ENCODE measurements at places on chromosomes 3 and 15.

DNA sequence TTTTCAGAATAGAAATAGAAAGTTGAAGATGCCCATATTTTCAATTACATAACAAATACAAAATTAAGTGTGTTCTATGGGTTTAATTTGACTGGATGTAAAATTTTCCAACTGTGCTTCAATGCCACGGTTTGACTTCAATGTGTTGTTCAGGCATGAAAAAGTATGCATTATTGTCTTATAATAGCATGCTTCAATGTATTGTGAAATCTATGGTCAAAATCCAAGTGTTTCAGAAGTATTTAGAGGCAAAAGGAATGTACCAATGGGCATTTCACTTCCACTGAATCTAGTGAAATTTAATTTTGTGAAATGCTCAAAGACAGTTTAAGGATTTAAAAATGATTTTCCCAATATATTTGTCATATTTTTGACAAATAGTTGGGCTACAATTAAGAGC lies 16.0 kb downstream of the NEK10 start:
- no peak for DNase-seq

DNA sequence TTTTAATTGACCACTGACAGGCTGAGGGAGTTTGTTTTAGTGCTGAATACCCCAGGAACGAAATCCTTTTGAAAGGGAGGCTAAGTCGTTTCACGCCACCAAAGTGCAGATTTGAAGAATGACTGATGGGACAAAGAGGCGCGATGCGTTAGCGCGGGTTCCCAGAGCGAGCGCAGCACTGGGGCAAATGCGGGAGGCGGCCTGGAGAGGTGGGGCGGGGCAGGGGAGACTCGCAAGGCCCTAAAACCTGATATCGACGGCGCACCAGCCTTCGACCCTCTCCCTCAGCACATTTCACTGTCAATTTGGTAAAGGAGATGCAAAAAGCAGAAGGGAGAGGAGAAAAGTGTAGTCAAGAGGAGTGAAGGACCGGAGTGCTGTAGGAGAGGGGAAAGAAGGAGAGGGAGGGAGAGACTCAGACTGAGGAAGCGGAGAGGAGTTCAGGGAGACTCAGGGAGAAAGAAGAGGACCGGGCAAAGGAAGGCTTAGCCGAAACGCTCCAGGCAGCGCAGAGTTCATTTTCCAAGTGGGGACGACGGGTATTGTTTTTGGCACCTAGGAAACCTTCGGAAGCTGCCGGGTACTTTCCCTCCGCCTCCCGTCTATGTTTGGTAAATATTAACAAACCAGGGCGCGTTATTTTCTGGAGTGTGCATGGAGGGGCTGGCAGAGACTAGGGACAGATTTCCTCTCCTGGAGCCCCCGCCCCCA lies 3.8 kb upstream of the FOXB1 start:
- DNase-seq = no peak

DNA sequence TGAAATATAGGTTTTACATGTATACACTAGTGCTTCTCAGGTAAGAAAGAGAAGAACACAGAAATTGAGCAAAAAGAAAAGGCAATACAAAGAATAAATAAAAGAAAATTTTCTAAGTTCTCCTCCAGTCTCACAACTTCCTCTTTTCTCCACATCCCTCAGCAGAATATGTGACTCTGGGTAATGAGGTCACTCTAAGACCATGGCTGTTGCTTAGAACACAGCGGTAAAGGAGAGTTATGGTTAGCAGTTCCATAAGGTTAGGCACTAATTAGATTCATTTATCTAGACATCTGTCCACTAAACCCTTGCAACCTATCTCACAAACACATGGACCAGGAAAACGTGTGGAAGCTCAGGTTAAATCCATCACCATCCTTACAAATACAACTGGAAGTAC lies 47.9 kb downstream of the IGSF11 start:
- no peak for DNase-seq

DNA sequence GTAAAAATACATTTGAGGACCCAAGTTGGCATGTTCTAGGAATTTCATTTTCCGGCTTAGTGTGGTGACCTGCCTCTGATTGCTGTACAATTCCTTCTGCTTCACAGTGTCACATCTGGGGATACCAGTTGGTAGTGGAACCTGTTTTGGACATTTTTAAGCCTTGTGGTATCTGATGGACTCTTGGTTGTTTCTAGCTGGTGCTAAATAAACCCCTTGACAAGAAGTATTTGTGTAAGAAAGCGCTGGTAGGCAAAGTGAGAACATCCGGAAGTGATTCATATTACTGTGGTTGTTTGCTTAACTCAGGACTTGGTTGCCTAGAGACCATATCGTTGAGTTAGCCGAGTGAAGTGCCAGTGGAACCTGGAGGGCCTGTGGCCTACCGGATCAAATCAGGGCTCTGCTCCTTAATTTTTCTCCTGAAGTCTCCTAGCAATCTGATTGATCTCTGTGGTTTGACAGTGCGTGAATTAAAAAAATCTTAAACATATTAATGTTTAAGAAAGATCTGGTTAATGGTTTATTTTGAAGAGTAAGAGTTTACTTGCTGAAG lies 12.8 kb downstream of the IQGAP1 start:
- peak; percentile 83 for DNase-seq

GRCh38 chr3:94158512-94158911 lies 95.7 kb downstream of the NSUN3 start:
- DNase-seq = no peak

DNA sequence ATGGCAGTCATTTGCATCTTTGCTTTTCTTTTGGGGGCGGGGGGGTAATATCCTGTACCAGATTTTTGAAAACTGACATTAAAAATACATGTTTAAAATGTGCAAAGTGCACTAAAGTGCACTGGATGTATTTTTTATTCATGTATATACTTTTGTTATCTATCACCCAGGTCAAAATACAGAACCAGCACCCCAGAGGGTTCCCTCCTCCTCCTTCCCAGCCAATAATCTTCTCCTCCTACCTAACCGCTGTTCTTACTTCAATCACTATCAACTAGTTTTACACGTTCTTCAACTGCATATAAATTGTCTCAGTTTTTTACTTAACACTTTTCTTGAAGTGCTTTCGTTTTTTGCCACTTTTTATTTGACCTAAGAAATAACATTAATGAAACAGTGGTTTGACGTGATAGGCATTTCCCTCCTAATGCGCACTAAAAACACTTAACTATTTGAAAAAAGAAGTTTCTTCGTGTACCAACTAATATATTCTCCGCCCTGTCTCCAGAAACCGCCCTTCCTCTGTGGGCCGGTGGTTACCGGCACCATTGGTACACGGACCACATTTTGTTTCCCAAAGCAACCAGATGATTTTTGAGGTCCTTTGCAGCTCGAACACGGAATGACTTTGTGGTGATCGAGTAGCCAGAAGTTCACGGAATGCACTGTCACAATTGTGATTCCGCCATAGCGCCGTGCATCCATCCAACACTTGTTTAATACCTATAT lies 836 bp upstream of the AKAP13 start:
- DNase-seq = no peak

DNA sequence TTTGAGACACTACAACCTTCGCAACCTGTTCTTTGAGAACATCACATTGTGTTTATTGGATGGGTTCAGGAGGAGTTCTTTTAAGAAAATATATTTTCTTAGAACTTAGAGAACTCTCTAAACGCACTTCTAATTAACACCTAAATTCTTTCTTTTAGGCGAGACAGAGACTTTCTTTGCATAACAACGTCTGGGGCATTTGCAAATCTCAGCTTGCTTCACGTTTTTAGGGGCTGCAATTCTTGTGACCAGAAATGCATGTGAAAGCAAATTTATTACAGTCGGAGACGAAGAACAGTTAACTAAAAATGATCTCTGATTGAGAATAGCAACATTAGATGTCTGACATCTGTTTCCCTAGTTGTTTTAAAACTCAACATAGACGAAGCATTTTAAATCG lies 568.3 kb upstream of the ZNF717 start:
- DNase-seq = no peak

- DNase-seq = no peak
Observed at GRCh38 chr3:4036046-4036445, 236.8 kb downstream of the LRRN1 start.

DNA sequence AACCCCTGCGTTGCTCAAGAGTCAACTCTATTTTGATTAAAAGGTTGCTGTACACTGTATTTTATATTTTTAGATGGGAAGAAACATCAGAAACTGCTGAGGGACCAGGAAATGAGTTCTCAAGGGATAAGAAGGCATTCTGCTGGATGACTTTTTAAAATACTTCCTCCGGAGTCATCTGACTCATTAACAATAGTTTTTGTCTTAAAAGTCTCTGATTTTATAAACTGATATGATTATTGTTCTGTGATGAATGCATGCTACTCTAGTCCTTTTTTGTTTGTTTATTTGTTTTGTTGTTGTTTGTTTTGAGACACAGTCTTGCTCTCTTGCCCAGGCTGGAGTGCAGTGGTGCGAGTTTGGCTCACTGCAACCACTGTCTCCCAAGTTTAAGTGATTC lies 18.2 kb upstream of the HLTF start:
- no peak for DNase-seq

- no peak for DNase-seq
Observed at GRCh38 chr3:15342945-15343344, 10.6 kb upstream of the SH3BP5 start.

GRCh38 chr15:63296195-63296594 lies 18.8 kb downstream of the APH1B start:
- DNase-seq = no peak

DNA sequence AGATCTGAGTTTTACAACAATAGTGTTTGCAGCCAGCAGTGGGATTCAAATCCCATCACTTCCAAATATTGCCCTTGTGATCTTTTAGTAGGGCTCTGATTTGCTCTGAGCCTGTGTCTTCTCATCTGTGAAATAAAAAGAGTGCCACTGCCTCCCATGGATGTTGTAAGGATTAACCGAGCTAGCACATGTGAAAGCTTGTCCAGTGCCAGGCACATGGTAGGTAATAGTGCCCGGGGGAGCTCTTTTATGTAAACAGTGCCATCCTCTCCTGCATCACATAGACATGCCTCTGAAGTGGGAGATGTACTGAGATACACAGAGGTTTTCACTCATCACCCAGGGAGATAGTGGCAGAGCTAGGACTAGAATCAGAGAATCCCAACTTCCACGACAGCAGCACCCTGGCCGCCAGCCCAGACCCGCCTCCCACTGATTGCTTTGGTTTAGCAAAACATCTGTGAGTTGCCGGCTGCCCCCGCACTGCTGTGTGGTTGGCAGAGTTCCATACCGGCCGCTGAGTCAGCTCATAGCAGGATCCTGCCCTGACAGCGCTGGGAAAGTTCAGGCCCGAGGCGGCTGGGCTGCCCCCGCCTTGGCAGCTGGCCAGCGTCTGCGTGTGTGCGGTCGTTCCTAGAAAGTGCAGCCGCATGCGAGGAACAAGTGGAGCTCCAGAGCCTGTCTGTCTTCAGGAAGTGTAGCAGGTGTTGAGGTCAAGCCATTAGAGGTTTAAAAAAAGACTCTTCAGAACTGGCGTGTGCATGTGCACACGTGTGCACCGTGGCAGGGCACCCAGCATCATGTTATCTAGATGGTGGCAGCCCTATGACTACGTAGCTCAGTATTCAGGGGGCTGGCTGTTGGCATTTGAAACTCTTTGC lies 5.0 kb downstream of the ARID3B start:
- peak; percentile 100 for DNase-seq

All from aorta (tissue), 5 donors.